Stimulated activated CD4-positive, alpha-beta T cell treated with anti-CD3 and anti-CD28 coated beads, Interleukin-12 subunit alpha, Interleukin-12 subunit beta, amount 100 ng/mL, for 4 hours (primary cell): ENCODE measurements at places on chromosomes 3 and 15.

GRCh38 chr3:154324919-154325318 is 632 bp upstream of the DHX36 start:
- DNase-seq = no peak

DNA sequence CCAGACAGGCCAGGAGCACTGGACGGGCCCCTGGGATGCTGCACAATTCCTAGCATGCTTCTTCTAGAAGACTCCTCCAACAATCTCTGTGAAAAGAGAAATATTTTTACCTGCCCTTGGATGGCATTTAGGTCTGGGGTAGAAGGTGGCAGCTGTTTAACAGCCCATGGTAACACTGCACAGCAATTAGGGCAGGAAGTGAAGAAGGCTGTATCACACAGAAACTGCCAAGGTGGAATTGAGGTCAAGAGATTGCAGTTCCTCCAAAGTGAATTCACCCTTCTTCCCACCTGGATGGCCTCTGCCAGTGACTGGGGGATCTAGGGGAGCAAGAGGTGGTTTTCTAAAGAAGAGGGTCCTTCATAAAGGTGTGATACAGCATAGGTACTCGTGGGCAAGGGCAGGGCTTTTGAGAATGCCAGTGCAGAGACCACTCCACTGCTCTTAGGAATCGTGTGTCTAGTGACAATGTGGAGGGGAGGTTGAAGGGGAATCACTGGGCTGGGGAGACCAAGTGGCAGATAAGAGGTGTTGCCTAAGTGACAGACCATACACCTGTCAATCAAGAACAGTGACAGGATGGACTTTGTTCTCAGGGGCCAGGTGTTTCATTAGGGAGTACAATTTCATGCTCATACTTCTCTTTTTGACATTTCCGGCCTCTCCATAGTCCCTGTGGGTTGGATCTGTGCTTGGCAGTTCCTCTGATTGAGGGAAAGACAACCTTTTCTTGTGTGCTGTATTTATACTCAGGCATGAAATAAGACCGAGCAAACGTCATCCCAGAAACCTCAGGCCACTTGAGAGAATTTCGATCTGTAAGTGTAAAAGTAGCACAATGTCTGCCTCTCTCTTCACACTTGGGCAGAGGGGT is 83.5 kb upstream of the BCL6 start:
- no peak for DNase-seq

DNA sequence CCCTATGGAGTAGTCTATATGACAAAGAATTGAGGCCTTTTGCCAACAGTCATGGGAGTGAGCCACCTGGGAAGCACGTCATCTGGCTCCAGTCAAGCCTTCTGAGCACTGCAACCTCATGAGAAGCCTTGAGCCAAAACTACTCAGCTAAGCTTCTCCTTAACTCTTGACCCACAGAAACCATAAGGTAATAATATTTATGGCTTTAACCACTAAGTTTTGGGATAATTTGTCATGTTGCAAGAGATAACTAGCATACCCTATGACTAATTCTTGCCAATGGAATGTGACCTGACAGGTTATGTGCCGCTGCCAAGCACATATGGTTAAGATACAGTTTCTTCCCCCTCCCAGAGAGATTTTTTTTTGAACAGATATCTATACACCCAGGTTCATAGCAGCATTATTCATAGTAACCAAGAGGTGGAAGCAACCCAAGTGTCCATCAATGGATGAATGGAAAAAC is 11.8 kb upstream of the SLC6A11 start:
- DNase-seq = no peak

GRCh38 chr3:11536936-11537612 is 106.6 kb downstream of the VGLL4 start:
- no peak for DNase-seq

- DNase-seq = no peak
Observed at GRCh38 chr3:100310355-100310965, 24.1 kb upstream of the NIT2 start.

DNA sequence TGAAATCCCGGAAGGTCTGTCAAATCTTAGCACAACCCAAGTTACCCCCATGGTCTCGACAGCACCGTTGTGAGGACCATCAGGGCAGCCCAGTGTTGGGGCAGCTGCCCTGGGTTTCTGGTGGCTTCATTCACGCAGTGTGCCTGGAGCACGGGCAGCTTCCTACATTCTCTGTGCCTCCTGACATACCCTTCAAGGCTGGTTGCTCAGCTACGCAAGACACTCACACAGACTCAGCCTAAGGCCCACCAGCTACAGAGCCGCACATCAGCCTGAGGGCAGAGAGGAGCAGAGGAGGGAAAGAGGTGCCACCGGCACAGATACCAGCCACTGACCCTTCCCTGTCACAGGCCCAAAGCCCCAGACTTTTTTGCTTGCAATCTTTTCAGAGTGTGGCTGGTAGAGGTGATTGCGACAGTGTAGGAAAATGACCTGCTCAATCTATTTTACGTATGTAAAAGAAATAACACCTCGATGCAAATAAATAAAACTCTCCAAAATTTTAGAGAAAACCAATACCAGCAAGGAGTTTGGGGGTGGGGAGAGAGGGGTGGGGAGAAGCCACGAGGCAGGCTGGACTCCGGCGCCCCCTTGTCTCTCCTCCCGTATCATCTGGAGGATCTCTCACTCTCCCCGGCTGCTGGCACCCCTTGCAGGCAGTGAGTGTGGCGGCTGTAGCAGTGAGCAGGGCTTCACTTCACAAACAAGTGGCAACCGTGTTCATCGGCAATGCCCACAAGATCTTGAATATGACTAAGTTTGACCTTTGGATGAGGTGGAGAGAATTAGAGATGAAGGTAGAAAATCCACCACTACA is 12.7 kb downstream of the CSPG5 start:
- no peak for DNase-seq
